Stimulated activated CD4-positive, alpha-beta T cell treated with anti-CD3 and anti-CD28 coated beads, Interleukin-1b, Interleukin-23, amount 100 ng/mL, for 1 hour (primary cell): ENCODE measurements at places on chromosomes 11 and 22.

GRCh38 chr11:78295347-78295746 lies 106.6 kb downstream of the USP35 start:
- no peak for DNase-seq

GRCh38 chr11:117688255-117688797 lies 108.7 kb downstream of the DSCAML1 start:
- DNase-seq = no peak

DNA sequence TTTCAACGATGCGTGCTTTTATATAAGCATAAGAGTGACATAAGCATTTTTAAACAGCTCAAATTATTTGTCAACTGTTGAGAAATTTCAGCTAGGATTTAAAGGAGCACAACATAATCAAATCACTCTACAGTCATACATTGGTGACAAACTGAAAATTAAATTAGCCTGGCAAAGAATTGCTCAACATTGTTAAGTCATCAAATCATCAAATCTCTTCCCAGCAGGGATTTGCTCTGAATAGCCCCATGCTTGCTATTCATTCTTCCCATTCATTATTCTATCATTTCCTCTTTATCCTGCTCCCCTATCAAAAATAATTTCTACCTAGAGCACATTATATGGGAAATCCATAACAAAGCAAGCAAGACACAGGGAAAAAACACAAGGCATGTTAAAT lies 198.7 kb upstream of the LUZP2 start:
- no peak for DNase-seq

- no peak for DNase-seq
Measured at GRCh38 chr22:49183826-49184216, 643.9 kb downstream of the BRD1 start.

DNA sequence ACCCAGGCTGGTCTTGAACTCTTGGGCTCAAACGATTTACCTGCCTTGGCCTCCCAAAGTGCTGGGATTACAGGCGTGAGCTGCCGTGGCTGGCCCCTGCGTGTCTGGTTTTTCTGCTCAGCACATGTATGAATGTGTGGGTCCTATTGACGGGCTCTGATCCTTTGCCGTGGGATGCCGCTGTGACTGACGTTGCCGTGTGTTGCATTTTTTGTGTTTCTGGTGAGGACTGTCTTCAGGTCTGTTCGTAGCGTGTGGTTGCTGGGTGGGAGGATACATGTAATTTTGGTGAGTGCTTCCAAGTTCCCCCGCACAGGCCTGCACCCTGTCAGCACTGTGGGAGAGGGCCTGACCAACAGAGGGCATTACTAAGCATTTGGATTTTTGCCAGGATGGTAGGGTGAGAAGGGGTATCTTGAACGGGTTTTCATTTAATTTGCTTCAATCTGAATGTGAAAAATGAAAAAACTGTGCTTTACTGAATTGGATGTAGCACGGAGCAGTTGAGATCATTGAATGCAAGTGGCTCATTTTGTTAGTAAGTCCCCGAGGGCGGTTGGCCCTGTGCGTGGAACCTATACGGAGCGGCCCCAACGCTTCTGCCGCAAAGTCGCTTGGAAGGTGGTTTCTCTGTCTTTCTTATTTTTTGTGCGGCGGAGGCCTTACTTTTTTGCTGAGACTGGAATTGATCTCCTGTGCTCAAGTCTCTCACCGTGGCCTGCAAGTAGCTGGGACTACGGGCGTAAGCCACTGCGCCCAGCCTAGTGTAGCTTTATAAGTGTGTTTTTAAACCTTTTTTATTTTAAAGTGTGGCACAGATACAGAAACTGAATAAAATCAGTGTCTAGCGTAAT lies 8.2 kb downstream of the ZBED4 start:
- no peak for DNase-seq

- DNase-seq = peak; percentile 94
Measured at GRCh38 chr11:62805076-62805892, at the start of gene NXF1. TSS of gene NXF1 (minus strand) at chr11:62805440. CDS start at chr11:62805356, 84 bp downstream.

DNA sequence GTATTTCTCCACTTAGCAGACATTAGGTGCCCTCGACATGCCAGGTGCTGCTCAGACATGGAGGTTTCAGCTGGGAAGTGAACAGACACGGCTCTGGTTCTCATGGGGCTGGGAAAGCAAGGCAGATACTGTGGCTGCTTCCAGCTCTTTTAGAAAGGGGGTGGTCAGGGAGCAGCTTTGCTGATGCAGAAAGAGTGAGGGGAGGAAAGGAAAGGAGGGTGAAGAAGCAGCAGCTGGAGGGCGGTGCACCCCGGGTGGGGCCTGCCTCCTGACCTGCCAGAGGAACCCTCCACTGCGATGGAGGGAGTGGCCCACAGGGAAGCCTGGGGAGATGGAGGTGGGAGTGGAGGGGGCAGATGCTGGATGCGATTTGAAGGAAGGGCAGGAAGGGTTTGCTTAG lies 76.8 kb downstream of the MORC2 start:
- no peak for DNase-seq

DNA sequence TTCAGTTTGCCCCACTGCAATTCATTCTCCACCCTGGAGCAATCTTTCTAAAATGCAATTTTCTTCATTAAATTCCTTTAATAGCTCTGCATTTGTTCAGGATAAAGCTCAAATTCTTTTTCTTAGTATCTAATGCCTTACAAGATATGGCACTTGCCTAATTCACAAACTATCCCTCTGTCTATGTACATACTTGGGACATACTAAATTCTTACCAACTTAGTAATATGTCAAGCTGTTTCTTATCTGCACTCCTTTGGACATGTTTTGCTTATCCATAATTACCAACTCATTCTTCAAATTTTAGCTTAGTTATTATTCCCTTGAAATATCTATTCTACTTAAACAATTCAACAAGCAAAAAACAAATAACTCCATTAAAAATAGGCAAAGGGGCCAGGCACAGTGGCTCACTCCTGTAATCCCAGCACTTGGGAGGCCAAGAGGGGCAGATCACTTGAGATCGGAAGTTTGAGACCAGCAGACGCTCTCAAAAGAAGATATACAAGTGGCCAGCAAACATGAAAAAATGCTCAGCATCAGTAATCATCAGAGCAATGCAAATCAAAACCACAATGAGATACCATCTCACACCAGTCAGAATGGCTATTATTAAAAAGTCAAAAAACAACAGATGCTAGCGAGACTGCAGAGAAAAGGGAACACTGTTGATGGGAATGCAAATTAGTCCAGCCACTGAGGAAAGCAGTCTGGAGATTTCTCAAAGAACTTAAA lies 96.9 kb downstream of the FAM76B start:
- DNase-seq = no peak

GRCh38 chr11:27720277-27720830 lies 20.1 kb upstream of the BDNF start:
- no peak for DNase-seq

- DNase-seq = no peak
Measured at GRCh38 chr11:77821349-77821851, 456 bp downstream of the AAMDC start.

- DNase-seq = no peak
Measured at GRCh38 chr11:106186630-106187029, 109.2 kb downstream of the AASDHPPT start.

- no peak for DNase-seq
Measured at GRCh38 chr11:66277471-66278362, at the start of gene CNIH2. TSS of gene CNIH2 (plus strand) at chr11:66278175. CDS start at chr11:66278457, 282 bp downstream.

DNA sequence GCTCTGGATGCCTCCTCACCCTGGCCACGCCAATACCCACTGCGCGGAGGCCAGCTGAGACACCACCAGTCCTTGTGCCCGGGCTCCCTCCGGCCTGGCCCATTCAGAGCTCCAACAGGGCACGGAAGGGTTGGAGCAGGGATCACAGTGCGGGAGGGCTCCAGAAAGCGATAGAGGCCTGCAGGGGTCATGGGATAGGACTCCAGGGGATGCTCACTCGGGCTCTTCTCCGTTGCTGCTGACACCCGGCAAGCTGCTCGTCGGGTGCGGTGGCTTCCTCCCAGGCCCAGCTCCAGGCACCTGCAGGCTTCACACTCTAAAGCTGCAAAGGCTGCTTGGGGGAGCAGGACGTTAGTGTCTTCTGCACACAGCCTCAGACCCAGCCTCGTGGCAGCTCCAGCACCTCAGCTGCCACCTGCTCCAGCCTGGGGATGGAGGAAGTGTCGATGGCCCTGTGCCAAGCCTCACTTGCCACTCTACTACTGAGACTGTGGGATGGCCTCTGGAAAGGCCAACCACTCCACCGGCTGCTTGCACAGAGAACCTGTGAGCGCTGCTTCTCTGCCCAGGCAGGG lies 10.6 kb downstream of the WNT7B start:
- DNase-seq = no peak

GRCh38 chr11:93323747-93324146 lies 6.8 kb upstream of the DEUP1 start:
- no peak for DNase-seq

- no peak for DNase-seq
Measured at GRCh38 chr11:119169282-119169719, 776 bp downstream of the NLRX1 start.

GRCh38 chr11:76854709-76855108 lies 6.0 kb upstream of the ACER3 start:
- DNase-seq = no peak

DNA sequence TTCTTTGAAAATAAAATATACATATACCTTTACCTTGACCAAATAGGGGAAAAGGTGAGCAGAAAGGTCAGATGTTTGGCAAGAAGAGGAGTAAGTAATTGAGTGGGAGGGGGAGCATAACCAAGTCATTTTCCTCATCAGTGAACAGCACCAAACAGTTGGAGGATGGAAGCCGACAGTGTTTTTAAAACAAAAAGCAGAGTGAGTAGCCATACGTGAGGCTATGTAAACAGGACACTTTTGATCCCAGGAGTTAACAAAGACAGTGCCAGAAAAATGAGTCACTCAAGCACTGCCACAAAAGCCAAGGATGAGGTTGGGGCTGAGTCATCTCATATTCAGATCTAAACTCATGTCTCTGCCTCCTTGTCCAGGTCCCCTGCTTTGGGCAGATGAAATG lies 734.7 kb downstream of the KCNA4 start:
- no peak for DNase-seq

DNA sequence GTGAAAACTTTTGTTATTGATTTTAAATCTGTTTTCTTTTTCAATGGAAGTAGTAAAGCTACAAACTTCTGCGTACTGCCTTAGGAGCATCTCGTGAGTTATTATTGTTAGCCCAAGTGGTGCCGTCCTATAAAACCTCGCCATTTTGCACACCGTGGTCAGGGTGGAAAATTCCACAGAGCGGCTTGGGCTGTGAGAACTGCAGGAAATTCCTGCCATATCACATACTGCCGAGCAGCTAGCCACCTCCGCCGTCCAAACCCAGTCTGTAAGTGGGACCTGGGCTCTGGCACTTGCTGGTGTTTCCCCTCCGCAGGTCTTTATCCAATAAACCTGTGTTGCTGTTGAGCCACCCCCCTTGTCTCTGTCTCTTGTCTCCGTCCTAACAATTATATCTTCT lies 88.0 kb upstream of the POU2AF2 start:
- no peak for DNase-seq

DNA sequence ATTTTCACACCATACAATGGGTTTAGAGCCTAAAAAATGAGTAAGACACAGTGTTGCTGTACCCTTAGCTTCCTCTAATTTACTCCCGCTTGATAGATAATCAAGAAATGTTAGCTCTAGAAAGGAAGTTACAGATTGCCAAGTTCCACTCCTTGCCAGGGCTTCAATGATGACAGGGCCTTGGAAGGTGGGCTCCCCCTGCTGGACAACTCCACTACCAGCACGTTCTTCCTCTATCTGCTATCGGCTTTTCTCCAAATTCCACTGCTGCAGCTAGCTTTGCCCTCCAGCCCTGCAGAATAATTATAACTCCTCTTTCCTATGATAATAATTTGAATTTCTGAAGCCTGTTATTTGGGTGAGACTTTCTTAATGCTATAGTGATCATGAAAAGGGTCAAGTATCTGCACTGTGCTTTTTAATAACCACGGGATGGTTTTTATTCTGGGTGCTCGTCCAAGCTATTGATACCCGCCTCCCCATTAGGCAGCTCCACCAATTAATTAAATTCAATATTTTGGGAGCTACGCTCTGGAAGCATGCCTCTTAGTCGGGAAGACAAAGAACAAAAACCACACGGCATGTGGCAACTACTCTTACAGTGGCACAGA lies 9.0 kb downstream of the SYN3 start:
- peak; percentile 7 for DNase-seq

GRCh38 chr11:125433454-125434121 lies 62.5 kb downstream of the FEZ1 start:
- no peak for DNase-seq

DNA sequence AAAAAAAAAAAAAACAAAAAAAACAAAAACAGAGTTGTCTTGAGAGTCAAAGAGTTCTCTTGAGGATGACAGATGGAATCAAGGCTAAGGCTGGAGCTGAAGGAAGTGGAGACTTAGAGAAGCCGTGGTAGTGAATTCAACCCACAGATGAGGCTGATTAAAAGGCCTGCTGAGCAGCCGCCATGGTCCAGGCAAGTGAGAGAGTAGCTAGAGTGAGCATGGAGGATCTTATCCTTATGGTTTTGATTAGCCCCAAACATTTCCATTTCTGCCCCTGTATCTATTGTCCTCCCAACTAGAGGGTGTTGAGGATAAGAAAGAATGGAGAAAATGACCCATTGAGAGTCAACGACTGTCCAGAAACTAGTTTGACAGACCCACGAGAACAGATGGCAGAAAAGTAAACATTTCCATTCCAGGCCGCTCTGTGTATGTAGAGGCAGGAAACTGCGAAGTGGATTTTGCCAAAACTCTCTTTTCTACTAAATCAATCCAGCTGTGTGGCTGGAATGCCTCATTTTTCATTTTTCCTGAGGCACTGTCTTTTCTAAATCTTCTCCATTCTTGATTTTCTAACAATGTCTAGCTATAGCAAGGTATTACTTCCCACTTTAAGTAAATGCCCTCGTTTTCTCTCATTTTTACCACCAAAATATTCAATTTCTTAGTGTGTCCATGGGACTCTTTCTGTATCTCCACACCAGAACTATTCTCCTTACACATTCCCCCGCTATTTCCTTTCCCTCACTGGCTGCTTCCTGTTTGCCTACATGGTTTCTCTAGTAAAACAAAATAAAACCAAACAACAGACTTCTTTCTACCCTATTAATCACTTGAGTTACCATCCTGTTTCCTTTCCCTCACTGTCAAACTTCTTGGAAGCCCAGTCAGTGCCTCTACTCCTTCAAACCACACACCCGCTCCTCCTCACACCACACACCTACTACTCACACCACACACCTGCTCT lies 5.4 kb upstream of the MMP8 start:
- no peak for DNase-seq

GRCh38 chr11:96062134-96062533 lies 138.2 kb upstream of the MTMR2 start:
- DNase-seq = no peak

GRCh38 chr11:133821776-133822175 lies 23.5 kb downstream of the SPATA19 start:
- no peak for DNase-seq

DNA sequence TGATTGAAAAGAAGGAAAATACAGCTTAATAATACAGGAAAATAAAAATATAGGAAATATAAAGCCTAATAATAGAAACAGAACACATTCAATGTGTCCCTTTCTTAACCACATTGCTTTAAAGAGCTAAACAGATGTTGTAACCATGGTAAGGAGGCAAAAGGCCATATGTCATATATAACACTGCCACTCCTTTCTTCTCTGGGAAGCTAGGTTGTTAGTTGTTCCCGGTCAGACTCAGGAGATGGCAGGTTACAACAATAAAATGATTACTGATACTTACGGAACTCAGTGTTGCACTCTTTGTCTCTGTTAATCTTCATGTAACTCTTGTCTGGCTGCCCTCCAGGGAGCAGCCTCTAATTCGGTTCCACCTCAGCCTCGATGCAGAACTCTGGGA lies 134.7 kb upstream of the PGR start:
- no peak for DNase-seq

- DNase-seq = no peak
Measured at GRCh38 chr11:66987158-66987620, 12.1 kb downstream of the C11orf86 start.
